ENCODE measurements at places on chromosomes 3 and 15. TPM values are rescaled to one million over a fixed set of nuclear protein-coding genes. Genes with fewer than 3 reads are reported as not detected.

IL16 gene
- total RNA-seq, result 5.0 TPM

SCG5 gene
- total RNA-seq, result 46.2 TPM

PRR20G gene
- not detected for total RNA-seq

FOXL2 gene
- total RNA-seq, result under 0.01 TPM

PPM1L gene
- total RNA-seq, result 2.1 TPM

SLC2A2 gene
- not detected for total RNA-seq

DNA sequence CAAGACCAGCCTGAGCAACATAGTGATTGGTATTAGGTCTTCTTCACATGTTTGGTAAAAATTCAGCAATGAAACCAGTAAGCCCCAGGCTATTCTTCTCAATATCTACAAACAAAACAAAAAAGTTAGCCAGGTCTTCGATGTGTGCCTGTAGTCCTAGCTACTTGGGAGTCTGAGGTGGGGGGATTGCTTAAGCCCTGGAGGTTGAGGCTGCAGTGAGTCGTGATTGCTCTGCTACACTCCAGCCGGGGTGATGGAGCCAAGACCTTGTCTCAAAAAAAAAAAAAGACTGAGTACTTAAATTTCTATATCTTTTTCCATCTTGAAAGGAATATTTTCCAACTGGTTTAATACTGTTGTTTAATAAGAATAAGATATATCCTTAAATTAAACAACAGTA, 106.8 kb downstream of the MBNL1 start:
- H3K27me3 ChIP-seq, result no peaks in the 10 kb centered on the region
- peaks cover 3% of the 10 kb centered on the region for H3K4me1 ChIP-seq
- H3K36me3 ChIP-seq, result no peaks in the 10 kb centered on the region
- H3K27ac ChIP-seq, result peak overlapping the region; percentile 4
- no peak overlapping the region for H3K4me3 ChIP-seq
- peak; percentile 38 for DNase-seq

DNA sequence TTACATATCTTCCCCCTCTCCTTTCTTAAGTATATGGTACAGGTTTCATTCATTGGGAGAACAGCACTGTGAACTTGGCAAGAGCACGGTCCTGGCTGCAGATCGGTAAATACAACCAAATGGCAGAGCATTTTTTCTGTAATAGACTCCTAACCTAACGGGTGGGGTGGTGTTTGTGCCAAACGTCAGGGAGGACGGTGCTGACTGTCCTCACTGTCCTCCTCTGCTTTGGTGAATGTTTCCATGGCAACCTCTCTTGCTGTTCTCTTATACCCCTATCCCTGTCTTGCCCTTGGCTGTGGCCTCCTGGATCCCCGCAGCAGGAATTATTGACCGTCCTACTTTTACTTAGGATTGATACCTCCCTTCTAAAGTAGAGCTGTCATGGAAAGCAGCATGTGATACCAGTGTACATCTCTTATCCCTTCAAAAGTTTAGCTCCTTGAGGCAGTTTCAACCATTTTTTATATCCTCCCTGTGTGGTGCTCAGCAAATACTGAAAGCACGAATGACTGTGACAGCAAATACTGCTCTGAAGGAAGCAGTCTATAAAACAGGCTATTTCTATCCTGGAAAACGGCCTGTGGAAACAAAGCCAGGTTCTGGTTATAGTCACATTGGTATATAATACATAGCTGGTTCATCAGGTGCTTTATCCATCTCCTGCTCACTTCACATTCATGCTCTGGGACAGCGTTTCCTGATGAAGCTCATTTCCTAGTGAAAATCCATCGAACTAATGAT, 275.4 kb upstream of the C2CD4B start:
- H3K4me3 ChIP-seq, result no peak overlapping the region
- DNase-seq, result no peak
- peaks cover 20% of the 10 kb centered on the region for H3K4me1 ChIP-seq
- no peak overlapping the region for H3K27ac ChIP-seq
- H3K36me3 ChIP-seq, result no peaks in the 10 kb centered on the region
- H3K27me3 ChIP-seq, result no peaks in the 10 kb centered on the region

GRCh38 chr3:197083486-197083885, 53.9 kb upstream of the MELTF start:
- H3K27me3 ChIP-seq, result no peaks in the 10 kb centered on the region
- H3K4me3 ChIP-seq, result no peak overlapping the region
- DNase-seq, result peak; percentile 90
- H3K4me1 ChIP-seq, result no peaks in the 10 kb centered on the region
- H3K36me3 ChIP-seq, result no peaks in the 10 kb centered on the region

- no peaks in the 10 kb centered on the region for H3K36me3 ChIP-seq
- no peak for DNase-seq
- no peaks in the 10 kb centered on the region for H3K4me1 ChIP-seq
- no peak overlapping the region for H3K27ac ChIP-seq
- no peak overlapping the region for H3K4me3 ChIP-seq
Measured at GRCh38 chr3:122076491-122077292, 21.5 kb downstream of the CD86 start.

- H3K27ac ChIP-seq, result no peak overlapping the region
- peak; percentile 88 for DNase-seq
- H3K4me3 ChIP-seq, result no peak overlapping the region
Measured at GRCh38 chr3:173660645-173661299, 263.2 kb downstream of the NLGN1 start.

- peak; percentile 14 for DNase-seq
- H3K4me3 ChIP-seq, result no peak overlapping the region
- no peak overlapping the region for H3K27ac ChIP-seq
- no peaks in the 10 kb centered on the region for H3K4me1 ChIP-seq
- H3K36me3 ChIP-seq, result no peaks in the 10 kb centered on the region
- no peaks in the 10 kb centered on the region for H3K27me3 ChIP-seq
Measured at GRCh38 chr3:132006605-132007204, 28.1 kb downstream of the CPNE4 start.

DNA sequence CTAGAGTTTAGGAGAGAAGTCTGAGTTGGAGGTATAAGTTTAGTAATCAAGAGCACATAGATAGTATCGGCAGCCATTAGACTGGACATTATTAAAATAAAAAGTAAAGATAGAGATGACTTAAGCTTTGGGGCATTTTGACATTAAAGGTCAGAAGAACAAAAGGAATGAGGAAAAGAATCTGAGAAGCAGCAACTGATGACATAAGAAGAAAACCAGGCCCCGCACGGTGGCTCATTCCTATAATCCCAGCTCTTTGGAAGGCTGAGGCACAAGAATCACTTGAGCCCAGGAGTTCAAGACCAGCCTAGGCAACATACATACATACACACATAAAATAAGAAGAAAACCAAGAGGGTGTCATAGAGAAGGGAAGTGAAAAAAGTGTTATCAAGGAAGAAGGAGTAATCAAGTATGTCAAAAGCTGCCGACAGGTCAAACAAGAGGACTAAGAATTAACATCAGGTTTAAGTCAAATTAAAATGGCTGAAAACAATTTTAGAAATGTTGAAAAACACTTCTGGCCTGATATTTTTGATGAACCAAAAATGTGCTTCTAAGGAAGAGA, 38.9 kb downstream of the ACAP2 start:
- peak; percentile 27 for DNase-seq
- H3K27ac ChIP-seq, result no peak overlapping the region
- H3K27me3 ChIP-seq, result no peaks in the 10 kb centered on the region
- H3K4me1 ChIP-seq, result no peaks in the 10 kb centered on the region

DNA sequence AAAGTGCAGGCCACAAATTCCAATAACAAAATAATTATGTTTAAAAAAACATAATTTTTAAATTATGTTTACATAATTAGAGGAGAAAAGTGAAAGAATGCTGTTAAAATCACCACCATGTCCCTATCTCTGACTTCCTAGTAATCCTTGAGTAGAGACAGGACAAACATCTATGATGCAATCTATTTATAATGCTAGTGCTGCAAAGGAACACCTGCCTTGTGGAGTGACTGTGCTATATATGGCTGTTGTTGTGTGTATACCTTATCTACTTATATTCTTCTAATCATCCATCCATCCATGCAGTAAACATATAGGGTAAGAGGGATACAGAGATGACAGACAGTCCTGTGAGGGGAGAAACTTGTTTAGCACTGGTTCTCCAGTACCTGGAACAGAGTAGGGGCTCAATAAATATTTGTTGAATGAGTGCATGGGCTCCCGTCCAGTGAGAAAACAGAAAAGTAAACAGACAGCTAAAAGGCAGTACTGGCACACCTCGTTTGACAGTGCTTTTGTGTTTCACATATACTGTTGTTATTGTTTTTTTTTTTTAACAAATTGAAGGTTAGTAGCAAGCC, 229.3 kb upstream of the UBE2E1 start:
- no peak overlapping the region for H3K27ac ChIP-seq
- DNase-seq, result no peak
- H3K4me1 ChIP-seq, result peaks cover 2% of the 10 kb centered on the region
- H3K27me3 ChIP-seq, result no peaks in the 10 kb centered on the region

GRCh38 chr3:69941037-69941436, 58.5 kb upstream of the SAMMSON start:
- peaks cover 2% of the 10 kb centered on the region for H3K4me1 ChIP-seq
- no peak overlapping the region for H3K4me3 ChIP-seq
- H3K36me3 ChIP-seq, result no peaks in the 10 kb centered on the region
- DNase-seq, result no peak

- H3K4me3 ChIP-seq, result no peak overlapping the region
- no peaks in the 10 kb centered on the region for H3K27me3 ChIP-seq
- no peaks in the 10 kb centered on the region for H3K36me3 ChIP-seq
- peaks cover 2% of the 10 kb centered on the region for H3K4me1 ChIP-seq
- peak; percentile 45 for DNase-seq
Measured at GRCh38 chr15:95024351-95024750, 793.0 kb downstream of the MCTP2 start.

DNA sequence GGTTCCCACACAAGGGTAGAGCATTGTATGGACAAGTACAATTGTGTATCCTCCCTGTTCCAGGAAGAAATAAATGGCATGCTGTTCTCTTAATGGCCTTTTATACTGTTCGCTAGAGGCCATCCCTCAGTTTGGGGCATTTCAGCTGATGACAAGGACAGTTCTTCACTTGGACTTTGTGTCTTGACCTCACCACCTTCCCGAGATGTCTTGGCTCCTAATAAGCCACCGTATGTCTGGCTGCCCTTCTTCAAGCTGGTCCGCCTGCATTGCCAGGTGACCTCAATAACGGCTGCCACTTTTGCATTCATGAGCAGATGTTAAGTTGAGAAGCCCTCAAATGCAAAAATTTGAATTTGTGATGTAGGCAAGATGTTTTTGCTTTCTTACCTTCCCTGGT, 24.1 kb downstream of the ZBTB38 start:
- H3K4me3 ChIP-seq, result no peak overlapping the region
- H3K27ac ChIP-seq, result no peak overlapping the region
- no peak for DNase-seq
- H3K4me1 ChIP-seq, result peaks cover 2% of the 10 kb centered on the region
- H3K36me3 ChIP-seq, result peaks cover 3% of the 10 kb centered on the region

- H3K27ac ChIP-seq, result no peak overlapping the region
- H3K4me3 ChIP-seq, result no peak overlapping the region
- no peaks in the 10 kb centered on the region for H3K27me3 ChIP-seq
Measured at GRCh38 chr15:27585041-27585640, 514.0 kb downstream of the OCA2 start.

DNA sequence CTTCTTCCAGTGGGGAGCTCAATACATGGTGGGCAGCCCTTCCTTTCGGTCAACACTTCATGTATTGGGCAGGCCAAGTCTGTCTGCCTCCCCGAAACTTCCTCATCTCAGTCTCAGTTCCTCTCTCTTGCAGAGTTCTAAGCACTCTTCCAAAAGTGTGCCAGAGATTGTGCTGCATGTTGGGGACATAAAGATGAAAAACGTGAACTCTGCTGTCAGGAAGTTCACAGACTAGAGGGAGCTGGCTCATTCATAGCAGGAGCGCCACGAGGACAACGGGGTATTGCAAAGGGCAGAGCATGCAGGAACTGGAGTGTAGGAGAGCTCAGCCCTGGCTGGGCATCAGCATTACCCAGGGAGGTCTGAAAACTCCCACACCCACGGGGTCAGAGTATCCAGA, 15.3 kb upstream of the EPHB3 start:
- no peak for DNase-seq
- H3K4me1 ChIP-seq, result no peaks in the 10 kb centered on the region
- H3K4me3 ChIP-seq, result no peak overlapping the region
- no peak overlapping the region for H3K27ac ChIP-seq

- H3K27me3 ChIP-seq, result no peaks in the 10 kb centered on the region
- H3K4me3 ChIP-seq, result no peak overlapping the region
- H3K36me3 ChIP-seq, result no peaks in the 10 kb centered on the region
- DNase-seq, result peak; percentile 13
- no peak overlapping the region for H3K27ac ChIP-seq
Measured at GRCh38 chr15:50953302-50953701, 44.8 kb downstream of the AP4E1 start.

DNA sequence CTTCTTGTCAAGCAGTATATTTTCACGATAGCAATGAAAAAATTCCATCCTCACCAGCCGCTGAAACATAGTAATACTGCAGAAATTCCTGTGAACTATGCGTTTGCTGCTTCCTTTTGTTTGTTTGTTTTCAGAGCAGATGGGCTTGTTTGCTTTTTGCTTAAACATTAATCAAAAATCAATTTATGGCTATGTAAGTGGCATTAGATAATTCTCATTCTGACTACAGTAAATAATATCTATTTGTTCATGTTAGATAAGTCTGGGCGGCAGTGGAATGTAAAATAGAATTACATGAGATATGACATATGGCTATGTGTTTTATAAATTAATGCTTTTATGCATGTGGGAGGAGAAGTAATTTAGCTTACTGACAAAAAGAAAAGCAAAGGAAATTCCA, 163.7 kb downstream of the PGPEP1L start:
- H3K27ac ChIP-seq, result no peak overlapping the region
- DNase-seq, result no peak
- H3K36me3 ChIP-seq, result no peaks in the 10 kb centered on the region
- H3K4me3 ChIP-seq, result no peak overlapping the region

DNA sequence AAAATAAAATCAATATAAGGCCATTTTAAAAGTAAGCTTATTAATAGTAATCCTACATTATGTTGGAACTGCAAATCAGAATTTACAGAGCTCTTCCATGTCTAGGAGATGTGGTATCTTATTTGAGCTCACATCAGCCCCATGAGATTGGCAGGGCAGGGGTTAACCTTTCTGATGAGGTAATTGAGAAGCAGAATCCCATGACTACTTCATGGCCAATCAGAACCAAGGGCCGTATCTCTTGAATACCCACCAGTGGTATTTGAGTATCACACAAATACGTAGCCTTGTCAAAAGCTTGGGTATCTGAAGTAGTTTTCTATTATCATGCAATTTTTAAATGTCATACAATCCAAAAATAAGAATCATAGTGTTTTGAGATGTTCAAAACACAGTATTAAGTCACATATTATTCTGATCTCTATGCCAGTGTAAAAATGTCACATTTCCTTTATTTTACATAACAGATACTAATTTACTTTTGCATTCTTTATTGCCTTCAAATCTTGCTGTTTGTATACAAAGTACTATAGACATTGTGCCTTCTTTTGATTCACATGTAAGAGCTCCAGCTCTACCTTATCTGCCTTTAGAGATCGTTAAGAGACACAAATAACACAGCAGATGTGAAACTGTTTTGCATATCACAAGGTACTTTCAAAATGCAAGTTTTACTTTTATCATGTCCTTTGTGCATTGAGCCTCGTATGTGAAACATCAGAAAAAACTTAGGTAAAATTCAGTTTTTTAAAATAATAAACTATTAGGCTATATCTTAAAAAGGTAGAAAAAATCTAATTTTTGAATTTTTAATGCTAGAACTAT, 251.7 kb upstream of the GOLGA6L4 start:
- H3K27ac ChIP-seq, result no peak overlapping the region
- no peaks in the 10 kb centered on the region for H3K27me3 ChIP-seq
- DNase-seq, result no peak
- H3K36me3 ChIP-seq, result no peaks in the 10 kb centered on the region
